ENCODE measurements at places on chromosomes 5 and 9.

- DNase-seq: no peak
Observed at GRCh38 chr9:16622541-16622940, 247.9 kb downstream of the BNC2 start.

DNA sequence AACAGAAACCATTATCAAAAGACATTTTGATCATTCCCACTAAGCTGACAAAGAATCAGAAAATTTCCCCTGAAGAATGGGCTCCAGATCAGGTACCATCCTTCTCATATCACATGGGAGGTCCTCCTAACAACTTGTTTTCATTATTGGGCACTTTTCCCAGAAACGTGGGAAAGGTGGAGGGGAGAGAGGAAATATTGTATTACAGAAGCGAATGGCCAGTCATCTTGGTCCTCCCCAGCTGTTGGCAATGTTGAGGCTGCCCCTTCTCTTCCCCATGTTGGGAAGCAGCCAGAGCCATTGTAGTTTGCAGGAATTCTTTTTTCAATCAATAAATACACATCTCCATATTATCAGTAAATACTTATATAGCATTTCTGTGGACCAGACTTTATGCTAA, 126.2 kb upstream of the ZNF608 start:
- no peak for DNase-seq

- no peak for DNase-seq
Observed at GRCh38 chr5:156912869-156913268, 50.2 kb downstream of the TIMD4 start.

DNA sequence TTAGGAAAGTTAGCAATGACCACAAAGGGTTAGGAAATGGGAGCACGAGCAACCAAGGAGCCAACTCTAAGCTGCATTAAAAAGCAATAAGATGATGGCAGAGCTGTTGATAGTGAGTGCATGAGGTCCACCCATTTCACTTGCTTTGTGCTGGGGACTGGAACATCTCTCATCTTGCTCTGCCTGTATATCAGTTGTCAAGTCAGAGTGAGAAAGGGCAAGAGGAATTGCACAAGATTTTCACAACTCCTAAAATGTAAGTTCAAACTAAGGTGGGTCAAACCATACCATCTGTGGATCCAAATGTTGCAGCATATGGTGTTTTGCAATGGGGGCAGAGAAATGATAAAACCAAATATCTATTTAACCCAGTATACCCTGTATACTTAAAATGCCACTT, 2.8 kb upstream of the ESM1 start:
- no peak for DNase-seq

DNA sequence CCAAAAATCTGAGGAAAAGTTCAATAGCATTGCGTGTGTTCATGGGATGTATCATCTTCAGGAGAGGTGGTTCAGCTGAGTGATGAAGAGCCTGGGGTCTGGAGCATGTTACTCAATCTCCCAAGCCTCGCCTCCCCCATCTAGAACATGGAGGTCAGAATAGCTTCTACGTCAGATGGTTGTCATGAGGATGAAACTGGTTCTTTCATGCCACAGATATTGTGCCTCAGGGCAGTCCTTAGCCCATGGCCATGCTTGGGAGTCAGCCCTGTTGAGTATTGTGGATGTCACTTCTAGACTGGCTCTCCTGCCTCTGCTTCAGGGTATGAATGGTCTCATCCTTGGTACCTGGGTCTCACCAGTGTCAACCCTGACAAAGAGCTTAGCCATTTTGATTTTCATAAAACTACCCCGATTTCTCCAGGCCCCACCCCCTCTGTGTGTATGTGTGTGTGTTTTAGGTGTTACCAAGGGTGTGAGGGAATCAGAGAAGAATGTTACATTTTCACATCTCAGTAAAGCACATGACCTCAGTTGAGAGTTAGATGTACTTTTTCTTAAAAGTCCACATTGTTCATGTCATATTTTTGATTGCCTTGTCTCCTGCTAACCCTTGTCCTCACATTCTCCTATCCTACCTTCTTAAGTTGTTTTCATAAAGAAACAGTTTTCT, 97.8 kb upstream of the CD180 start:
- no peak for DNase-seq

DNA sequence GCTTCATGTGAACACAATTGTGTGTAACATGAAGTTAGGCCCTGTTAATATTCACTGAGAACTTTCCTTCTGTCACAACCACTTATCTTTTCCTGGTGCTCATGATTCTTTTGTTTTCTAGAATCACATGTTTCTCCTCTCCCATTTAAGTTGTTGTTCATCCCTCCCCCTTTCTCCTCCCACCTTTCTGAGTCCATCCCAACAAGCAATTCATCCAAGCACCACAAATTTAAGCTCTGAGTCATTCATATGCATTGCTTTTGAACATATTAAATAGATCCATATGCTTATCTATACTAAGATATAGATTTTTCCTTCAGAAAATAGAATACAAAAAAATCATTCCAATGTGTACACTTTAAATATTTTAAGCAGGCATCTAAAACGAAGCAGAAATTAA, 75.2 kb upstream of the NFIB start:
- no peak for DNase-seq

DNA sequence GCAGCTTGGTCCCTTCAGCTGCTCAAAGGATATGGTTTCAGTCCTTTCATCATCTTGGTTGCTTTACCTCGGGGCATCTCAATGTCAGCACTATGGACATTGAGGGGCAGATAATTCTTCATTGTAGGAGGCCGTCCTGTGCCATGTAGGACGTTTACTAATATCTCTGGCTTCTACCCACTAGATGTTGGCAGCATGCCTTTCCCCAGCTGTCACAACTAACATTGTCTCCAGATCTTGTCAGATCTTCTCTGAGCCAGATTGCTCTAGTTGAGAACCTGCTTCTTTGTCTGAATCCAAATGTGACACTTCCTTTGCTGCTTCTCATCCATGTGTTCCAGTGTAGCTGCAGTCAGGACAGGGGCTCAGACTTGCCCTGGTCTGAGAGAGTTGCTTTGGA, 10.3 kb downstream of the PTPA start:
- DNase-seq: no peak

DNA sequence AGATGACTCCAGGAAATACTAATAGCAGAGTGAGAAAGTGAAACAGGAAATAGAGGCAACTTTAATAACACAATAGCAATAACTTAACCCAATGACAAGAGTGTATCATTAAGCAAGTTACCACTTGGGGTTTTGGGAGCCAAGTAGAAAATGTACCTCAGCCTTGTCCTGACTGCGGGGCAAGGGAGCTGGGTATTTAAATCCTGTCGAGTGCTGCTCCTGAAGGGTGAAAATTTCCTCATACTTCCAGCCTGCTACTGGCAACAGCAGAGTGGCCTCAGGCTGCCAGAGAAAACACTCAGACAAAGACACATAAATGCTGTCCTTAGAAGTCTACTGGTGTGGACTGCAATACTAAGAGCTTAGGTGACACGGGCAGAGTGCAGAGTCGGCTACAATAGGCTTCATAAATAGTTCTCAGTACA, 112.5 kb upstream of the EMB start:
- no peak for DNase-seq

DNA sequence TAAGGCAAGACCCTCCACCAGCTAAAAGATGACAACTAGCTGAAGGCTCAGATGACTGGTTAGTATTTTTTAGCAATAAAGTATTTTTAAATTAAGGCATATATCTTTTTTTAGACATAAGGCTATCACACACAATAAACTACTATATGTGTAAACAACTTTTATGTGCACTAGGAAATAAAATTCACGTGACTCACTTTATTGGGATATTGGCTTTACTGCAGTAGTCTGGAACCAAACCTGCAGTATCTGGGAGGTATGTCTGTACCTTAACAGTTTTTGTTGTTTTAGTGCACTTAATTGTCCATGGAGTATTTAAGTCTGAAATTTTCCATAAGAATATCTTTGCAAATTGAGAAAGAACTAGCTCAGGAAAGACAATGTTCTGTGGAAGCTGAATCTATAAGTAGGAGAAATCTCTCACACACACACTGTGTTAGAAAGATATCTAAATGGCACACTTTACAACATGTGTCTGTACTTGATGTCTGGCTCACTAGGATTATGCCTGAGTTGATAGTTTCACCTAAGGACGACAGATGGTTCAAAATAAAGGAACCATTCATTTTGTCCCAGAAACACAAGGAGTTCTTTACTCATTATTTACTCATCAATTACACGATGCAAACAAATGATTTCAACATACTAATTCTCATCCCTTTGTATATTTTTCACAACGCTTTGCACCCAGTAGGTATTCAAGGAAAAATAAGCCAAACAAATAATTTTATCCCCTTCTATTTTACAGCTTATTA, 4.6 kb downstream of the RAPGEF6 start:
- no peak for DNase-seq

GRCh38 chr5:94551858-94552257, 66.5 kb downstream of the KIAA0825 start:
- DNase-seq: no peak

GRCh38 chr9:37353791-37354190, 68.7 kb upstream of the GRHPR start:
- no peak for DNase-seq

DNA sequence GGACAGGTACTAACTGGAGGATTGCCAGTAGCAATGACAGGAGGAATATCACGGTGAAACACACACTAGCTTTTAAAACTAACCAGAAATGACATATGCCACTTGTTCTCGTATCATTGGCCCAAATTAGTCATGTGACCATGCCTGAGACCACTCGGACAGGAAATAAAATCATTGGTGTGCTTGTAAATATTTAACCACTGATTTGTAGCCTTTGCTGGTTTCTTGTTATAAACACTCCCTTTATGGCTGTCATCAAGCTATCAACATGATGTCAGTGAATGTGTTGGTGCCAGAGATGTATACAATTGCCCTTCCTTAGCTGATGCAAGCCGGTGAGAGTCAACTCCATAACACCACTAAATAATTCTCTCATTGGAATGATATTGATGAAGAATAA, 123.7 kb upstream of the ANKH start:
- no peak for DNase-seq

GRCh38 chr5:77218263-77218662, 7.8 kb downstream of the PDE8B start:
- no peak for DNase-seq

DNA sequence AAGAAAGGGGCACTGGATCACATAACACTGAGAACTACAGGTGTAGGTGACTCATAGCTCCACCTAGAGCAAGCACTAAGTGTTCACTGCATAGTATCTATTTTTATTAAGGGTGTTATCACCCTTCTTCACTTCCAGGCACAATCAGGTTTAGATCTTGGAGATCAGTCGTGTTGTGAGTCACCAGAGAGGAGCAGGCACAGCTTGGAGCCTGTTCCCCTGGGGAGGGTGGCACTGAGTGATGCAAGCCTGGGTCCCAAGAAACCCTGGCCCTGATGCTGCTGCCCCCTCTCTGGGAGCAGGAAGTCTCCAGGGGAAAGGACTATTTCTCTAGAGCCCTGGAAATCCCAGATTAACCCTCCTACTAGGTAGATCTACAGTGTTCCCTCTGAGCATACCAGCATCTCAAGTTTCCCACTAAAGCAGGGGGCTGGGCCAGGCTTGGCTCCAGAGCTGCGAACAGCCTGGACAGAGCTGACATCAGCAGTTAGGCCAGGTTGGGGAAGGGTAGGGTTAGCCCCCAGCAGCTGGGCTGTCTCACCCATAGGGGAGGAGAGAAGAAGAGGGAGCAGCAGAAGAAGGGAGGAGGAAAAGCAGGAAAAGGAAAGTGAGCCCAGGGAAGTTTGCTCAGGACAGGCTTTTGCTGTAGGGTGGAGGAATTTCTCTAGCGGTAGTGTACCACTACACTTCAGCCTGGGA, 28.1 kb upstream of the SPINK4 start:
- no peak for DNase-seq

DNA sequence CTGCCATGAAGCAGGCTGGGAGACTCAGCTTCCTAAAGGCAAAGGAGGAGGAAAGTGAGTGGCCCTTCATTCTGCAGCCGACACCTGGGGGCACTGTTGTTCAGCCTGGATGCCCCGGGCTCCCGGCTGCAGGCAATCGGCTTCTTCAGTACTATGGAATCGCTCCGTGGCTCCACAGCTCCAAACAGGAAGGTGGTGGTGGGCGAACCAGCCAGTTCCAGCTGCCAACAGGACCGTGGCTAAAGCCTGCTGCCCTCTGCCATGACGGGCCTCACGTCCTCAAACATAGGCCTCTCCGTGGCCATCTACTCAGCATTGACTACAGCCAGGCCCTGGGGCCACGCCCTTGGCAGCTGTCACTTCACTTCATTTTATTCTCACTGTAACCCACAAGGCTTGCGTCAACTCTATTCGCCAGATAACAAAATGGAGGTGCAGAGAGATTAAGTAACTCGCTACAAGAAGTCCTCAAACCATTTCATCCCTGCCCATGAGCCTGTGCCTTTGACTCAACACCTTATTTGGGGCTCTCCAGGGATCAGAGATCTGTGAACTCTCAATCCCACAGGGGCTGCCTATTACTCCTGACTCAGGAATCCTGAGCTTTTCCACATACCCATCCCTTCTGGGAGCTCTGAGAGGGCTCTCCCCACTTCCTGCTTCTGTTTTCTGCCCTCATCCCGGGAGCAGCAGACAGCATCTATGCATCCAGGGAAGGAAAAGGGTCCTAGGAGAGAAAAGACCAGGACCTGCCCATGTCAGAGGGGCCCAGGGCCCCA, 38.0 kb downstream of the PAX5 start:
- peak; percentile 63 for DNase-seq

- no peak for DNase-seq
Observed at GRCh38 chr5:22277006-22277405, 576.1 kb downstream of the CDH12 start.

- no peak for DNase-seq
Observed at GRCh38 chr9:76412638-76413037, 18.4 kb upstream of the RFK start.

GRCh38 chr5:120093178-120093577, 370.9 kb upstream of the PRR16 start:
- DNase-seq: peak; percentile 67

- no peak for DNase-seq
Observed at GRCh38 chr5:177538876-177539275, 15.5 kb downstream of the FAM193B start.

GRCh38 chr9:121860744-121861143, 209.3 kb downstream of the DAB2IP start:
- no peak for DNase-seq

GRCh38 chr5:113546703-113547183, 33.2 kb downstream of the YTHDC2 start:
- no peak for DNase-seq

- no peak for DNase-seq
Observed at GRCh38 chr9:71910650-71911060, 338 bp downstream of the ABHD17B start.

DNA sequence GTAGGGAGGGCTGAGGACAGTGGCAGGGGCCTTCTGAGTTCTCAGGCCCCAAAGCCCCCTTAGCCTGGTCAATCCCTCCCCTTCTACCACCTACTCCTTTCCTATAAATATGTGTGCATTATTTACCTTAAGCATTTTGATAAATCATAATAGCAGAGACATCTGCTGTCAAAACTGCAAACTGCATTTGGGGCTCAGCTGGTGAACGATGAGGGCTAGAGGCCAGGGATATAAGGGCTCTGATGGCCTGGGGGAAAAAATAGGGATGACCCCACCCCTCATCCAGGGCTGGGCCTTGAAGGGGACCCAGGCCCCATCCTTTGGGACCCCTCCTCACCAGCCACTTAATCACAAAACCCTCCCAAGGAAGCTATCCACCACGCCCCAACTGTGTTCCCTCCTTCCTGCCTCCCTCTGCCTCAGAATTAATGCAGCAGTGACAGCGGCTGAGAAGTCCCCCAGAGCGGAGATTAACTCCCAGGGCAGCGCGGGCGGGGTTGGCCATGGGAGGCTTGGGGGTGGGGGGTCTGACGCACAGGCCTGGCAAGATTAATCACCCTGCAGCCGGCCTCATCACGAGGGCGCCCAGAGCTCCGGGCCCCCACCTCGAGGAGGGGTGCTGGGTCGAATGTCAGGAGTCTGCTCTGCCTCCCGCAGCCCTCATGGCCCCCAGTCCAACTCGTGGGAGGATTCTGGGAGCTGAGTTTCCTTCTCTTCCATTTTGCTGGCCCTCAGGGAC, 42.1 kb downstream of the CXXC5 start:
- peak; percentile 60 for DNase-seq

Measured in KBM-7 (cell line).